H1 (cell line): ENCODE measurements at places on chromosomes 4 and X.

DNA sequence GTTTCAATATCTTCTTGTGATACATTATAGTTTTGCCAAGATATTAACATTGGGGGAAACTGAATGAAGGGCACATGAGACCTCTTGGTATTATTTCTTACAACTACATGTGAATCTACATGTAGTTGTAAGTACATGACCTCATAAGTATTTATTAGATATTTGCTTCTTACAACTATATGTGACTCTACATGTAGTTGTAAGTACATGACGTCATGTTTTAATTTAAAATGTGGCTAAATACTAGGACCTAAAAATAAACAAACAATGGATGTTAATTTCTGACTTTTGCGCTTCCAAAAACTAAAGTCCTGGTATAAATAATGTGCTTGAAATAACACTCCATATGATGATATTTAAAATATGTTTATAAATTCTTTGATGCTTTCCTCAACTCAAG is 190.2 kb downstream of the CBLL2 start:
- H3K27me3 ChIP-seq: no peaks in the 10 kb centered on the region
- H3K27ac ChIP-seq: no peak overlapping the region
- no peaks in the 10 kb centered on the region for H3K4me1 ChIP-seq
- H3K4me3 ChIP-seq: no peak overlapping the region

GRCh38 chr4:80183250-80184052 is 13.9 kb upstream of the PRDM8 start:
- peaks cover 75% of the 10 kb centered on the region for H3K27me3 ChIP-seq
- no peak overlapping the region for H3K27ac ChIP-seq
- H3K36me3 ChIP-seq: no peaks in the 10 kb centered on the region
- peak overlapping the region; percentile 86 for H3K4me3 ChIP-seq
- no peak for DNase-seq

- H3K4me3 ChIP-seq: no peak overlapping the region
- no peak for DNase-seq
- no peaks in the 10 kb centered on the region for H3K4me1 ChIP-seq
- H3K27ac ChIP-seq: no peak overlapping the region
Observed at GRCh38 chrX:65720381-65720964, 53.0 kb downstream of the MSN start.

DNA sequence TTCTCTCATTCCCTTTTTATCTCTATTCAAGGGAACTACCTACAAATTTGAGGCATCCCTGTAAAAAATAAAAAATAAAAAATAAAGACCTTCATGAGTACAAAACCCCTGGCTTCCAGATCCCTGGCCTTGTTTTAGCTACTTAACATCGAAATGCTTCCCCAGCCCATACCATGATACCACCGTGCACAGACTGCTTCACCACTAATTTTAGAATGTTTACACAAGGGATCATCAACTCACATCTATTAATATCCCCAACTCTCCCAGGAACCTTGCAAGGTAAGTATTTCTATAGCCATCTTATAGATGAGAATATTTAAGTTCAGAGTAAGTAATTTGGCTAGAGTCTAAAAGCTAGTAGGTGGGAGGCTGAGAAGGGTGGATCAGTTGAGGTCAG is 51.7 kb downstream of the UCHL1 start:
- no peaks in the 10 kb centered on the region for H3K4me1 ChIP-seq
- no peaks in the 10 kb centered on the region for H3K36me3 ChIP-seq
- no peak overlapping the region for H3K4me3 ChIP-seq
- DNase-seq: no peak

- no peak overlapping the region for H3K27ac ChIP-seq
- no peak overlapping the region for H3K4me3 ChIP-seq
- H3K4me1 ChIP-seq: no peaks in the 10 kb centered on the region
- DNase-seq: peak; percentile 49
- no peaks in the 10 kb centered on the region for H3K36me3 ChIP-seq
Observed at GRCh38 chrX:40459571-40460158, 121.1 kb upstream of the ATP6AP2 start.

GRCh38 chr4:2954358-2955185 is 8.6 kb downstream of the NOP14 start:
- peaks cover 63% of the 10 kb centered on the region for H3K36me3 ChIP-seq
- peak; percentile 78 for DNase-seq
- no peaks in the 10 kb centered on the region for H3K27me3 ChIP-seq
- no peak overlapping the region for H3K4me3 ChIP-seq
- H3K4me1 ChIP-seq: no peaks in the 10 kb centered on the region

GRCh38 chr4:54315561-54316538 is 86.8 kb downstream of the PDGFRA start:
- DNase-seq: no peak
- no peak overlapping the region for H3K4me3 ChIP-seq
- no peaks in the 10 kb centered on the region; the same call in 1 of the 2 replicates for H3K4me1 ChIP-seq

DNA sequence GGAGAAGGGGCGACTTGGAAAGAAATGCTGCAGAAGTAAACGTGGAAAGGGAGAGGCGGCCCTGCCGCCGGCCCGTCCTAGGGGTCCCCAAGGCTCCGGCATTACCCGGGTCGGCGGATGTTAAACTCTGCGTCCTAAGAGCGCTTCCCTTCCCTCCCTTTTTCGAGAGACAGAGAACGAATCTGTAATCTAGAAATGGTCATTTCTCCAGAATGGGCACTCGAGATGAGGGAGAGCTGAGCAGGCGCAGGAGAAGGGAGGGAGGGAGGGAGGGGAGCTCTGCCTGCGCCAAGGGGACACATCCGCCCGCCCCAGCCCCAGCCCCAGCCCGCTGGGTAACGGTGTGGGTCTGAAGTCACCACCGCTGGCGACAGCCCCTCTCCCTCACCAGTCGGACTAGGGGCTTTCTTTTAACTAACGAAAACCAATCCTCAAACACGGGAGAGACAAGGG is 1.7 kb downstream of the HCFC1 start:
- no peaks in the 10 kb centered on the region for H3K36me3 ChIP-seq
- DNase-seq: no peak
- H3K4me3 ChIP-seq: peak overlapping the region; percentile 66
- no peaks in the 10 kb centered on the region for H3K27me3 ChIP-seq
- H3K4me1 ChIP-seq: peaks cover 26% of the 10 kb centered on the region
- no peak overlapping the region for H3K27ac ChIP-seq

DNA sequence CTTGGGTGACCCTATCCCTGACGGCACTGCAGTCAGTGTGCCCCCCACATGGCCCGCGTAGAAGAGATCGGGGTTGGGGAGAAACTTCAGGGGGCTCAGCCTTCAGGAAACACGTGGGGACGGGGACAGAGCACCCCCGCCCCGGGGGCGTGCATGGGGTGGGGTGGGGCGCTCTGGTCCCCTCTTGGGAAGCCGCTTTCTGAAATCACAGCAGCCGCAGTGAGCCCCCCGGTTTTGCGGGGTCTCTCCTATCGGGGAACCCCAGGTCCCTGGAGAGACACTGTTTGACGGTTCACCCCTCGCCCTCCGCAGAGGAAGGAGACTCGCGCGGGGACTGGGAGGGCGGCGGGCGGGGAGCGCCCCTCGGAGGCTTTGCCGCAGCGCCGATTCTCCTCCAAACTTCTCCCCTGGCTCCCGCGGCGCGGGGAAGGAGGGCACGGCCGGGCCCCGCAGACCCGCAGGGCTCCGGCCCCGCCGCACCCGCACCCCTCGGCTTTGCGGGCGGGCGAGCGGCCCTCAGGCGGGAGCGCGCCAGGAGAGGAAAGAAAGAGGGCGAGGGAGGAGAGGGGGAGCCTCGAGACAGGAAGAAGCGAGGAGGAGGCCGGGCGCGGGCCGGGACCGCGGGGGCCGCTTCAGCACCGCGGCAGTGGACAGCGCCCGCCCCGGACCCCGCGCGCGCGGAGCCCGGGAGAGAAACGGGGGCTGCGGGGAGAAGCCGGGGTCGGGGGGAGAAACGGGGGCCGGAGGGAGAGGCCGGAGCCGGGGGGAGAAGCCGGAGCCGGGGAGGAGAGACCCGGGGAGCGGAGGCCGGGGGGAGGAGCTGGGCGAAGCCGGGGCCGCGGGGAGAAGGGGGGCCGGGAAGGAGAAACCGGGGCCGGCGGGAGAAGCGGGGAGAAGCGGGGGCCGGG is 612 bp downstream of the CPLX1 start:
- H3K4me1 ChIP-seq: peaks cover 4% of the 10 kb centered on the region; the same call in 1 of the 2 replicates
- H3K27me3 ChIP-seq: peaks cover 62% of the 10 kb centered on the region
- H3K27ac ChIP-seq: no peak overlapping the region
- H3K4me3 ChIP-seq: peak overlapping the region; percentile 24; the same call in 1 of the 2 replicates

- H3K27ac ChIP-seq: no peak overlapping the region
- H3K4me1 ChIP-seq: no peaks in the 10 kb centered on the region
- DNase-seq: no peak
- H3K36me3 ChIP-seq: no peaks in the 10 kb centered on the region
- H3K4me3 ChIP-seq: no peak overlapping the region
Observed at GRCh38 chr4:105657117-105657765, 51.2 kb downstream of the INTS12 start.

DNA sequence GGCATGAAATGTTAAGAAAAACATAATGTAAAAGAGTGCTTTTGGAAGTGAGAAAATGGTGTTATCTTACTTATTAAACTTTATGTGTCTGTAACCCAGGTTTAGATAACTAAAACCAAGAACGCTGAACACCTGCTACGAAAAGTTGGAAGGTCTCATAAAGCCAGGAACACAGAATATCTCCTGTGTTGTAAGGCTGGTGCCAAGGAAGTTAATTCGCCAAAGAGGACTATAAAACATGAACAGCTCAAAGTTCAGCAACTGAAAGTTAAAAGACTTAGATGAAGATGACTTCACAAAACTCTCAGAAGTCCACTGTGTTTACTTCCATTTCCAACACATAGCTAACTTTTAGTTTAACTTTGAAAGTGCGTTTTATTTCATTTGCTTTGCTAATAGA is 54.3 kb downstream of the GPRIN3 start:
- H3K4me3 ChIP-seq: no peak overlapping the region
- no peak for DNase-seq
- H3K4me1 ChIP-seq: no peaks in the 10 kb centered on the region
- H3K27ac ChIP-seq: no peak overlapping the region
- no peaks in the 10 kb centered on the region for H3K27me3 ChIP-seq
- no peaks in the 10 kb centered on the region for H3K36me3 ChIP-seq

GRCh38 chrX:43656005-43656494 is at the start of gene MAOA:
TSS of gene MAOA (plus strand) at chrX:43656299. CDS start at chrX:43656342, 43 bp downstream.
- no peak within 1 kb of the TSS for H3K27ac ChIP-seq
- no peaks in the 10 kb centered on the region for H3K36me3 ChIP-seq
- H3K4me3 ChIP-seq: peak within 1 kb of the TSS; percentile 57
- H3K4me1 ChIP-seq: no peaks in the 10 kb centered on the region

- no peak overlapping the region for H3K27ac ChIP-seq
- no peaks in the 10 kb centered on the region for H3K4me1 ChIP-seq
- no peaks in the 10 kb centered on the region for H3K27me3 ChIP-seq
- no peak for DNase-seq
Observed at GRCh38 chr4:56689201-56689969, 8.3 kb upstream of the HOPX start.

- no peaks in the 10 kb centered on the region for H3K36me3 ChIP-seq
- peak; percentile 7 for DNase-seq
Observed at GRCh38 chrX:85590638-85591037, 211.2 kb upstream of the POF1B start.

- H3K4me1 ChIP-seq: no peaks in the 10 kb centered on the region
- no peak for DNase-seq
Observed at GRCh38 chrX:119648421-119648775, 42.2 kb upstream of the NKRF start.

DNA sequence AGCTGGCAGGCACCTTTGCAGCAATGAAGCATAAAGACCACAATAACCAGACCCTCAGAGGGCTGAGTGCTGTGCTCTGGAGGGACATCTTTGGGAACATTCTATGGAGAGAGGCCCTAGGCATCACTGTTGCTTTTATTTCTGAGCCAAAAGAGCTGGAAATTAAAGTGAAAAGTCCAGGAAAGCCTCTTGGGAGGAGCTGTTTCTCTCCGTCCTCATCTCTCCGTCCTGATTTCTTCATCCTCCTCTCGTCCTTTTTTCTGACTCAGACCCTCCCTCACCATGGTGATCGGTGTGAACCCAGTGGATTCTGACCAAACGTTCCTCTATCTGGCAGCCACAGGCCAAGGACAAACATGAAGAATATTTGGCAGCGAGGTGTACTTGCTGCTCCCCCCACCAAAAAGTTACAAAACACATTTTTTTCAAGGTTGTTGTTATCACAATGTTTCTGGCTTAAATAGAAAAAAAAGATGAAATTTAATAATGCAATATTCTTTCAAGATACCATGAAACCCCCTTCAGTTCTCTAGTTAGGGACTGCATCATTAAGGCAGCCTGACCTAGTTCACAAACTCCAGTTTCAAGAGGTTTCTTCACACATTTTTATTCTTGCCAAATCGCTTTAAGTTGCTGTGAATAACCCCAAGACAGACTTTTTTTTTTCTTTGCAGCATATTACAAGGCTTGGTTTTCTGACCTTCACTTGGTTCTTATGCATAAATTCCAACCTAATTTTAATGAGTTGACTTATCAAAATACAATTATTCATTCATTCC is 80.2 kb downstream of the SCD5 start:
- no peak overlapping the region for H3K4me3 ChIP-seq
- no peak for DNase-seq
- no peaks in the 10 kb centered on the region for H3K27me3 ChIP-seq
- no peak overlapping the region for H3K27ac ChIP-seq
- no peaks in the 10 kb centered on the region for H3K4me1 ChIP-seq

DNA sequence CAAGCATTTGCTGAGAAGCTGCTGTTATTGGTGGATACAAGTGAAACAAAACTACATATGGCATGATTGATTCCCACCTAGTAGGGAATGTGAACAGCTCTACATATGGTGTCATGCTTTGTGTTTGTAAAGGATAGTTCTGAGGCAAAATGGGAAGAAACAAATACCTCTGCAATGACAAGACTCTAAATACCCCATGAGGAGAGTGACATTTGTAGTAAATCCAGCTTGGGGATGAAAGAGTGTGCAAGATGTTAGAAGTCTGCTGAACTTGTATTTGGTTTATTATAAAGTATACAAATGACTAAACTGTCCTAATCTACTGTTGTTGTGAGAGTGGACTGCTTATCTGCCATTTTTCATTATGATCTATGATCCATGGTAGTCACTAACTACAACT is 120.8 kb upstream of the HS3ST1 start:
- no peak overlapping the region for H3K4me3 ChIP-seq
- no peak overlapping the region for H3K27ac ChIP-seq
- no peaks in the 10 kb centered on the region for H3K4me1 ChIP-seq
- DNase-seq: no peak

GRCh38 chr4:25128671-25129070 is 31.6 kb downstream of the SEPSECS start:
- H3K27ac ChIP-seq: no peak overlapping the region
- H3K4me1 ChIP-seq: peaks cover 4% of the 10 kb centered on the region; the same call in 1 of the 2 replicates
- no peaks in the 10 kb centered on the region for H3K36me3 ChIP-seq
- no peak overlapping the region for H3K4me3 ChIP-seq
- no peaks in the 10 kb centered on the region for H3K27me3 ChIP-seq

GRCh38 chr4:36024901-36025660 is 219.2 kb downstream of the ARAP2 start:
- H3K4me3 ChIP-seq: no peak overlapping the region
- H3K4me1 ChIP-seq: no peaks in the 10 kb centered on the region
- H3K27me3 ChIP-seq: no peaks in the 10 kb centered on the region
- no peaks in the 10 kb centered on the region for H3K36me3 ChIP-seq
- DNase-seq: no peak

- no peak for DNase-seq
- no peaks in the 10 kb centered on the region for H3K36me3 ChIP-seq
- H3K4me3 ChIP-seq: no peak overlapping the region
- H3K27me3 ChIP-seq: no peaks in the 10 kb centered on the region
- H3K27ac ChIP-seq: no peak overlapping the region
- H3K4me1 ChIP-seq: no peaks in the 10 kb centered on the region
Observed at GRCh38 chrX:84046403-84046984, 141.5 kb downstream of the RPS6KA6 start.
